ENCODE measurements at places on chromosomes 4 and X.

GRCh38 chr4:138890891-138891570, 124.5 kb upstream of the NOCT start:
- no peak for DNase-seq

DNA sequence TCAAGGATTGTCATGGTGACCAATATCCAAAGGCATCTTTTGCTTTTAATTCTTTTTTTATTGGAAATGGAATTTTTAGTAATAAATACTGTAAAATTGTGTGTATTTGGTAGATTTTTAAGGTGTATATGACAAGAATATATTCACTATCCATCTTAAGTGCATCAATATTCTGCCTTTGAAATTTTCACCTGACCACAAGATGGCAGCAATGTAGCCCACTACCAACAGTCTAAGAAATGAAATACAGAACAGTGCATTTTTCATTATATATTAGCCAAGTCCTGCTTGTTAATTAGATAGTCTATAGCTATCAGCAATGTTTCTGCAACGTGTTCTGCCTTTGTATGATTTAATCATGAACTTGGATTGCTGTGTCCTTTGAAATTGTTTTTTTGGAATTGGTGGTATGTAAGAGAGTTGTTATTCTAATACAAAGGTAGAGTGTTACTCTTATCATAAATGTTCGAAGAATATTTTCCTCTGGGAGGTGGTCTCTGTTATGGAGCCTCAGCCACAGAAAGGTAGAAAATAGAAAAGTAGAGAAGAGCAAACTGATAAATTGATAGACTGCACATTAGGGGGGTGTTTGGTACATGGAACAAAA, 38.2 kb downstream of the HPGDS start:
- DNase-seq: peak; percentile 6

DNA sequence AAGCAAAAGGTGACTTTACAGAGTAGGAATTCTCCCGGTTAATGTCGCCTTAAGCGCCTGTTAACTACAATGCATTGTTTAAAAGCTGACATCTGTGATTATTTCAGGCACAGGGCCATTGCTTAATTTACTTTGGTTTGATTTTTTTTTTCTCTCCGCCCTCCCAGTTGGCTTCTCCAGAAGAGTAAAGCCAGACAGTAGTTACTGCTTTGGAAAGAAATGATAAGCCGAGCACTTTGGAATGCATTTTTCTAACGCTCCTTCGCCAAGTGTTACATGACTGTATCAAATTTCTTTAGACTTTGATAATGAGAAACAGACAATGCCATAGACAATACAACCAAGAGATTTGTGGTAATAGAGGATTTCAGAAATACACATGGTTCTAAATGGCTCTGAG, 383.0 kb upstream of the TENM3 start:
- DNase-seq: no peak

GRCh38 chr4:25875281-25875745, 12.5 kb upstream of the SEL1L3 start:
- no peak for DNase-seq
